ENCODE measurements at places on chromosomes 5 and 9. TPM values are rescaled to one million over a fixed set of nuclear protein-coding genes. Genes with fewer than 3 reads are reported as not detected.

GRCh38 chr5:96781031-96781971, 26.4 kb downstream of the ERAP1 start:
- peak overlapping the region; percentile 26 for H3K27ac ChIP-seq
- H3K4me1 ChIP-seq = peaks cover 14% of the 10 kb centered on the region
- no peak overlapping the region for H3K4me3 ChIP-seq
- no peaks in the 10 kb centered on the region for H3K27me3 ChIP-seq
- no peak for DNase-seq

GRCh38 chr5:125372694-125373631, 626.5 kb upstream of the ZNF608 start:
- H3K4me3 ChIP-seq = no peak overlapping the region
- H3K27ac ChIP-seq = no peak overlapping the region
- H3K36me3 ChIP-seq = no peaks in the 10 kb centered on the region
- no peak for DNase-seq
- no peaks in the 10 kb centered on the region for H3K4me1 ChIP-seq
- H3K27me3 ChIP-seq = no peaks in the 10 kb centered on the region

GRCh38 chr5:10588779-10589447, 25.0 kb downstream of the ANKRD33B start:
- no peaks in the 10 kb centered on the region for H3K36me3 ChIP-seq
- no peak for DNase-seq
- peaks cover 11% of the 10 kb centered on the region for H3K4me1 ChIP-seq
- H3K4me3 ChIP-seq = no peak overlapping the region

TAF11L5 gene
- not detected for total RNA-seq

GRCh38 chr9:24439456-24439855, 106.2 kb downstream of the IZUMO3 start:
- no peak overlapping the region for H3K4me3 ChIP-seq
- no peaks in the 10 kb centered on the region for H3K4me1 ChIP-seq
- H3K36me3 ChIP-seq = no peaks in the 10 kb centered on the region
- H3K27me3 ChIP-seq = no peaks in the 10 kb centered on the region

SLC46A2 gene
- total RNA-seq = not detected

RRAGA gene
- total RNA-seq = 68.0 TPM

DNA sequence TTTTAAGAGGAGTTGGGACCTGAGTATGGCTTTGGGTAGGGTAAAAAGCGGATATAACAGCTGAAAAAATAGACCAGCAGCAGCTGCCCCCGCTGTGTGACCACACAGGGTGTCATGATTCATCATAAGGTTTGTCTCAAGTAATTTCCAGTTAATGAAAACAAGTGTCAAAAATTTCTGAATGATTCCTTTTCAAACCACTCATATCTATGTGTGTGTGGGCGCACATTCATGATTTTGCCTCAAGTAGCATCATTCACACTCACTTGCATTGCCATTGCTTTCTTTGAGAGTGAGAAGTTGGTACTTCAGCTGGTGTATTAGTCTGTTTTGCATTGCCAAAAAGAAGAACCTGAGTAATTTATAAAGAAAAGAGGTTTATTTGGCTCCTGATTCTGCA, 12.1 kb upstream of the TNFAIP8 start:
- no peak for DNase-seq
- H3K36me3 ChIP-seq = no peaks in the 10 kb centered on the region
- no peaks in the 10 kb centered on the region for H3K27me3 ChIP-seq
- H3K4me1 ChIP-seq = peaks cover 33% of the 10 kb centered on the region
- no peak overlapping the region for H3K27ac ChIP-seq

FYB1 gene
- total RNA-seq = 10.8 TPM

GKAP1 gene
- total RNA-seq = 4.4 TPM

DNA sequence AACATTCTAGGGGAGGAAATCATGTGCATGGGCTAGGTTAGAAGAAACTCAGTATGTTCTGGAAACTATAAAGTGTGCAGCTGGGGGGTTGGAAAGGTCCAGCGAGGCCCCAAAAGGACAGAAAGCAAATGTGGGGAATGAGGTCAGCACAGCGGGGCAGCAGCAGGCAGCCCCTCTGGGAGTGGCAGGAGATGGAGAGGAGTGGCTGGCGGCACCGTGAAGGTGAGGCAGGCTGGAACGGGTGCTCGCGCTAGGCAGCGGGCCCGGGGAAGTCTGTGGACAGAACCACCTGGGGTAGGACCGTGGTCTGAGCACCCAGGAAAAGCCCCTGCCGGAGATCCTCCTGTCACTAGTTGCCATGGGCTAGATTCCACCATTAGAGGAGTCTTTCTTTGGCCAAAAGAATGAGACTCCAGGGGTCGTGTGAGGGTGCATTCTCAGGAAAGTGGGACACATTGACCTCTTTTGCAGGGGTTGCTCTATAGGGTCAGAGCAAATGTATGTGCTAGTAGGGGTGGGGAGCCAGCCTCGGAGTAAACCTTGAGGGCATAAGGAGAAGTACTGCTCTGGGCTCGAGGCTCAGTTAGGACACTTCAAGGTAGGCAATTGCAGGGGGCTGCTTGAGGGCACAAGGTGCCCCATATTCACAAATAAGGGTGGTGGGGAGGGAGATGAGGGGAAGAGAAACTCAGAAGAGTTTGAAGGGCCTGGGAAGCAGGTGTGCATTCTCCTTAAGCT, 61.2 kb downstream of the IL6ST start:
- peaks cover 3% of the 10 kb centered on the region for H3K36me3 ChIP-seq
- H3K4me1 ChIP-seq = no peaks in the 10 kb centered on the region
- H3K4me3 ChIP-seq = no peak overlapping the region
- no peaks in the 10 kb centered on the region for H3K27me3 ChIP-seq
- no peak for DNase-seq

DNA sequence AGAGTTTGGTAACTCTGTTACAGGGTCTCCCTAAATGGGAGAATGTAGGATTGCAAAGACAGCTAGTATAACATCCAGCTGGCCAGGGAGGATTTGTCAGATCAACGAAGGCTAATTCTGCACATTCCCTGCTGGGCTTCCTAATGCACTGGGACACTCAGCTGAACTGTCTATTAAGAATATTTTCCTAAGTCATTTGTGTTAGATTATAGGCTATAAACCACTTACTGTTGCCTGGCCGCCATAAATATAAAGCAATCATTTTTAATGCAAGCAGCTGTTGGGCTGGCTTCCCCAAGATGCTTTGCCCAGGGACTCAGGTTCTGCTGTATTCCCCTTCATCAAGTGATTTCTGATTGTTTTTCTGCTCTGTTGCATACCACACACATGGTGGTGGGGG, 35.3 kb upstream of the SLIT3 start:
- no peaks in the 10 kb centered on the region for H3K4me1 ChIP-seq
- DNase-seq = no peak
- no peak overlapping the region for H3K27ac ChIP-seq
- no peak overlapping the region for H3K4me3 ChIP-seq

DNA sequence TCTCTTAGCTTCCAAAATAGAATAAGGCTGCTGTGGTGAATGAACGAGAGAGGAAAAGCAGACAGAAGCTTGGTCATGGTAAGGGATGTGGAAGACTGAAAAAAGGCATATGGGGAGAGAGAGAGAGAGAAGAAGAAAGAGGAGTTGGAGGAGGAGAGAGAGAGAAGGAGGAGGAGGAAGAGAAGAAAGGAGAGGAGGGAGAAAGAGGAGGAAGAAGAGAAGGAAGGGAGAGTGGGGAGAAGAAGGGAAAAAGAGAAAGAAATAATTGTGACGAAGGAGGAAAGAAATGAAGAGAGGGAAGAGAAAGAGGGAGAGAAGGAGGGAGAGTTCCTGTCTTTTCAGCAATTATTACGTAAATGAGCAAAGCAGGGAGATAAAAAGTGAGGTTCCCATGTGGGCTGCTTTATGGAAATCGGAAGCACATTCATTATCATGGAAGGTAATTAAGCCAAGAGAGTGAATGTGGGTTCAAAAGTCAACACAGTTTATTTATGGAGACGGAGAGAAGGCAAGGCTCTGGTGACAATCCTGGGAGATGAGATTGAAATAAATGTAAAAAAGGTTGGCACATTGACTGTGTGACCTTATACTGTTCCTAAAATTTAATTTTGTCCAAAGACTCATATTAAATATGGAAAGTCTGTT, 611.2 kb downstream of the KIF4B start:
- no peak overlapping the region for H3K27ac ChIP-seq
- no peak overlapping the region for H3K4me3 ChIP-seq
- no peaks in the 10 kb centered on the region for H3K36me3 ChIP-seq
- DNase-seq = no peak
- no peaks in the 10 kb centered on the region for H3K27me3 ChIP-seq

FKTN gene
- total RNA-seq = 5.9 TPM

CDH10 gene
- total RNA-seq = 0.74 TPM

DNA sequence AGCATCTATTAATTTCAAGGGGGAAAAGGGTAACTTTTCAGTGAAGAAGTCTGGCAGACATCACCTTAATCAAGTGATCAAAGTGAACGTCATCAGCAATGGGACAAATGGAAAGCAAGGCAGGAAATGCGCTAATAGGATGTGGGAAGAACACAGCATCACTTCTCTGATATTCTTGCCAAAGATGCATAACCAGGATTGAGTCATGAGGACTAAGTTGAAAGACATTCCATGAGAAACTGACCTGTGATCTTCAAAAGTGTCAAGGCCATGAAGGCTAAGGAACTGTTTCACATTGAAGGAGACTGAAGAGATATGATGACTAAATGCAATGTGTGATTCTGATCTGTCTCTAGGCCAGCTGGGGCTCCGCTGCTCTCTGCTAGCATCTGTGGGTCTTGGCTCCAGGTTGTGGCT, 92.9 kb downstream of the NDFIP1 start:
- no peaks in the 10 kb centered on the region for H3K36me3 ChIP-seq
- no peak overlapping the region for H3K4me3 ChIP-seq
- H3K4me1 ChIP-seq = no peaks in the 10 kb centered on the region
- no peak for DNase-seq
- no peak overlapping the region for H3K27ac ChIP-seq
- H3K27me3 ChIP-seq = no peaks in the 10 kb centered on the region

CPLANE1 gene
- 26.5 TPM for total RNA-seq

CXCL14 gene
- total RNA-seq = 62.1 TPM

DNA sequence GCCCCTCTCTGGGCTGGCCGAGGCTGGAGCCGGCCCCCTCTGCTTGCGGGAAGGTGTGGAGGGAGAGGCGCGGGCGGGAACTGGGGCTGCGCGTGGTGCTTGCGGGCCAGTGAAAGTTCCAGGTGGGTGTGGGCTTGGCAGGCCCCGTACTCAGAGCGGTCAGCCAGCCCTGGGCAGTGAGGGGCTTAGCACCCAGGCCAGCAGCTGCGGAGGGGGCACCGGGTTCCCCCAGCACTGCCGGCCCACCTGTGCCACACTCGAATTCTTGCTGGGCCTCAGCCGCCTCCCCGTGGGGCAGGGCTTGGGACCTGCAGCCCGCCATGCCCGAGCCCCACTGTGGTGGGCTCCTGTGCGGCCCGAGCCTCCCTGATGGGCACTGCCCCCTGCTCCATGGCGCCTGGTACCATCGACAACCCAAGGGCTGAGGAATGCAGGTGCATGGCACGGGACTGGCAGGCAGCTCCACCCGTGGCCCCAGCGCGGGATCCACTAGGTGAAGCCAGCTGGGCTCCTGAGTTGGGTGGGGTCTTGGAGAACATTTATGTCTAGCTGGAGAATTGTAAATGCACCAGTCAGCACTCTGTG, 27.9 kb upstream of the CLINT1 start:
- no peak for DNase-seq
- no peaks in the 10 kb centered on the region for H3K4me1 ChIP-seq
- H3K36me3 ChIP-seq = no peaks in the 10 kb centered on the region

DNA sequence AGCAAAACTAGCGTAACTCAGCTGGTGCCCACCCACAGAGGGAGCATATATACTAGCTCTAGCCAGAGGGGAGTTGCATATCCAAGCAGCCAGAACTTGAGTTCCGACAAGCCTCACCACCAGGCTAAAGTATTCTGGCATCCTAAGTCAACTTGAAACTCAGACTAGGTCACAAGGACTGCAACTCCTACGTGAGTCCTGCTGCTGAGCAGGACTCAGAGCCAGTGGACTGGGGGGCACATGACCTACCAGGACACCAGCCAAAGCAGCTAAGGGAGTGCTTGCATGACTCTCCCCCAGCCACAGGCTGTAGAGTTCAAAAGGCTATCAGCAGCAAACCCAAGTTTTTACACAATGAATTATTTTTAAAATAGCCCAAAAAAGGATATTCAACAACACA, 26.1 kb downstream of the SPDL1 start:
- H3K4me3 ChIP-seq = no peak overlapping the region
- no peaks in the 10 kb centered on the region for H3K36me3 ChIP-seq
- no peaks in the 10 kb centered on the region for H3K27me3 ChIP-seq
- DNase-seq = no peak
- H3K27ac ChIP-seq = no peak overlapping the region
- H3K4me1 ChIP-seq = no peaks in the 10 kb centered on the region

GRCh38 chr5:13816126-13816525, 128.4 kb downstream of the DNAH5 start:
- no peaks in the 10 kb centered on the region for H3K27me3 ChIP-seq
- DNase-seq = no peak
- H3K4me3 ChIP-seq = no peak overlapping the region
- H3K4me1 ChIP-seq = no peaks in the 10 kb centered on the region
- no peak overlapping the region for H3K27ac ChIP-seq
